ENCODE measurements at places on chromosomes 11 and 22. TPM values are rescaled to one million over a fixed set of nuclear protein-coding genes. Genes with fewer than 3 reads are reported as not detected.

- no peak for DNase-seq
These were observed 45.2 kb downstream of the CLPB start for GRCh38 chr11:72389116-72389515.

DNA sequence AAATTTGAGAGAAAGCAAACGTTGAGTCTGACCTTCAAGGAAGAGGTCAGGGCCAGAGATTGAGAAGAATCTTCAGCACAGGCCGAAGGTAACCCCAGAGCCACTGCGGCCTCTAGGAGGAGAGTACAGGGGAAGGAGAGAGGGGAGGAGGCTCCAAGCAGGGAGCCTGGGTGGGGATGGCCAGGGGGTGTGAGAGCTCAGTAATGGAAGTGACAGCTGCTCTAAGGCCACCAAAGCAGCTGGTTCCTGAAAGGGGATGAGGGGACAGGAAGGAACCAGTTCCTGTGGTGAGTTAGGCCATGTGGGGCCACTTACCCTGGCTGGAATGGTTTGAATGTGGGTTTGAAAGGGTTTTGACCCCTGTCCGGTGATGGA lies 46.1 kb downstream of the PISD start:
- no peak for DNase-seq

DNA sequence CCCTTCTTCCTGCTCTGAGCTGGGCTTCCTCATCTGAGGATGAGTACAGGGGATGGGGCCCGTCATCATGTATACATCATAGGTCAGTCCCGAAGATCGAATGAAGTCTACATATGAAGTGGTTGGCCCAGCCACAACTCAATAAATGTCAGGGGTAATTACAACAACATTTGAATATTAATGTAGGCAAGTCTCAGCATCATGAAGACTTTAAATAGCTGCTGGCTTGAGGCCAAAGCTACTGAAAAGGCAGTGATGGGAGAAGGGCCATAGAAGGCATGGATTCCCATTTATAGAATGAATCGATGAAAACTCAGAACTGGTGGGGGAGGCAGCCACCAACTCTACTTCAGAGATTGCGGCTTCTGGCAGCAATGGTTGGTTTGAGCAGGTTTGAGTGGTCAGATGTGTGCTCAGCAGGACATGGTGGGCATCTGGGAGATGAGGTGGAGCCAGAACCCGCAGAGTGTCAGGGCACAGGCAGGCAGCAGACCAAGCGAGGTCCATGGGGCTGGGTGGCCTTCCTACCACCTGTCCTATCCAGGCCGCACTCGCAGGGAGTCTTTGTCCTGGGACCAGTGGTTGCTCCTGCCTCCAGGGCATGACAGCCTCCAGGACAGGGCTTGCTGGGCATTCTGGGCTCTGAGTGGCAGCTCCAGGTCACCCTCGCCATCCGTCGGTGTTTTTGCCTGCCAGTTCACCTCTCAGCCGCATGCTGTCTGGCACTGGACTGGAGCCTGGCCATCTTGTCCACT lies 919.1 kb downstream of the TBC1D22A start:
- no peak for DNase-seq

- DNase-seq: no peak
These were observed 889.4 kb downstream of the LRRC4C start for GRCh38 chr11:40569947-40570531.

- DNase-seq: no peak
These were observed 47.0 kb downstream of the GRAMD4 start for GRCh38 chr22:46667245-46667623.

RIN1 gene
- 5.5 TPM for total RNA-seq

DBX1 gene
- 0.15 TPM for total RNA-seq

- DNase-seq: peak; percentile 28
These were observed 79.1 kb upstream of the KCNQ1OT1 start for GRCh38 chr11:2778630-2779498.

- DNase-seq: no peak
These were observed 101.5 kb downstream of the DLG2 start for GRCh38 chr11:85525686-85526085.

GRCh38 chr11:74669211-74670160 lies 61.7 kb downstream of the CHRDL2 start:
- no peak for DNase-seq

RAG1 gene
- total RNA-seq: 0.70 TPM

- no peak for DNase-seq
These were observed 75.6 kb downstream of the PARVB start for GRCh38 chr22:44099696-44100095.

GAL gene
- 65.2 TPM for total RNA-seq

DNA sequence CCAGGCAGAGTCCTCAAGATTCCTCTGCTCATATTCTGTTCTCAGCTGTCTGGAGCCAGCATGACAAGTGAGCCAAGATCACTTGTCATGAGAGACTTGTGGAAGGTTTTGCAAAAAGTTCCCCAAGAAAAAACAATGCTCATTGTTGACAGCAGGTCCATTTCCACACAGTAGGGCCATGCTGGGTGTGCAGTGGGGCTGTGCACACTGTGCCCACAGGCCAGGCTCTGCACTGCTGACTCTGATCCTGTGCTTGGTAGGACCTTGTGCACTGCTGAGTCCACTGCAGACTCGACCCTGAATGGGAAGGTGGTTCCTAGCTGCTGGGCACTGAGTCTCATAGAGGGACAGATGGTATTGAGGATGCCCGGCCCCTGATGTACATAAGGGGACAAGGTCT lies 33.9 kb upstream of the IGLL5 start:
- DNase-seq: no peak

MYOD1 gene
- not detected for total RNA-seq

MS4A12 gene
- not detected for total RNA-seq

TLCD5 gene
- 7.1 TPM for total RNA-seq

- no peak for DNase-seq
These were observed 5.9 kb downstream of the RNH1 start for GRCh38 chr11:501001-501682.

SCGB1D2 gene
- total RNA-seq: not detected

DNA sequence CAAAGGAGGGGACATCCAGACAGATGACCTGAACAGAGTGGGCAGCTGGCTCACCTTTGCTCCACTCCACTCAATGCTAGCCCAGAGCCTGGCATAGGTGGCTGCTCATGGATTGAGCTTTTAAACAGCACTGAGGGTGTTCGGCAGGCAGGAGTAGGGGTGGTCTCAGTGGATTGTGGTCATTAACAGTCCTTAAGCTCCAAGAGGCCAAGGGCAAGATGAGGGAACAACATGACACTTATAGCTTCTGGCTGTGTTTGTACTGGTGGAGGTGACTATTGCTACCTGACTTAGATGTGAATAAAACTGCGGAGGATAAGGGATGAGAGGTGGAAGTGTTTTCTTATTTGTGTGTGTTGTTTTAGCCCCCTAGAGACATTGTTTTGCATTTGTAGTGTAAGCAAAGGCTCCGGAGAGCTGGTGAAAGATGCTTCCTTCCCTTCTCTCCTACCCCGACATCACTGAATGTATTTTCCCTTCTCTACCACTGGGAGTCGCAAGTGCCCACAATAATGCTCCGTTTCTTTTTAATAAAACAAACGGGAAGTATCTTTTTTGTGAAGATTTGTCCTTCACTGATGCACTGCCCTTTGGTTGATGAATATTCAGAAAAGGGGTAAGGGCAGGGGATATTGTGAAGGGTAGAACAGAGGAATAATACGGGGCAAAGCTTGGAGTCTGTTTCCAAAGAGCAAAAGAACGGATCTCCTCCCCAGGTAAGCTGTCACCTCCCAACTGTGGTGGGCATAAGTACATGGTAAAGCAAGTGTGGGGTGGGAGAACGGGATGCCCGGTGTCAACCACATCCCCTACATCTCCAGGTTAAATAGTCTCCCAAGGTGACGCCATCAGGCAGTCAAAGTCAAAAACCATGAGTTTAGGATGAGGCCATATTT lies 27.5 kb upstream of the MTNR1B start:
- no peak for DNase-seq

SLCO2B1 gene
- total RNA-seq: not detected

- no peak for DNase-seq
These were observed 33.4 kb upstream of the SORL1 start for GRCh38 chr11:121418625-121419114.

- no peak for DNase-seq
These were observed 189.0 kb downstream of the DDX10 start for GRCh38 chr11:108853864-108854263.

SCGB2A2 gene
- total RNA-seq: not detected

MFNG gene
- total RNA-seq: 2.0 TPM

DNA sequence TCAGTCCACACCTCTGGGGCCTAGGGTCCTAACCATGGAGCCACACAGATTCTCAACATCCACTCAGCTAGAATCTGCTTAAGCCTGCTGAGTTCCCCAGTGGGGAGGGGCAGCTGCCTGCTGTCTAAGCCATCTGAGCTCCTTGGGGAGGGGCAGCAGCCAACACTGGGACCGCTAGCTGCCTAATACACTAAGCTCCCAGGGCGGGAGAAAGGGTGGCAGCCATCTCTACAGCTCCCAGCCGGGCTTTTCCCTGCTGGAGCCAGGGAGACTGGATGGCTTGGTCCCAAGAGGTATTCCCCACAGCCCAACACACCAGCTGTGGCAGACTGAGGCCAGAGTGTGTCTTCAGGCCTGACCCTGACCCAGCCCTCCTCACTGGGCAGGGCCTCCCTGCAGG lies 217.3 kb upstream of the TMEM45B start:
- DNase-seq: no peak

GRCh38 chr11:117328375-117329010 lies 839 bp downstream of the CEP164 start:
- DNase-seq: peak; percentile 30

TMEM132A gene
- total RNA-seq: 95.5 TPM

- DNase-seq: no peak
These were observed 179.4 kb upstream of the SNX19 start for GRCh38 chr11:131095511-131096185.

TBX10 gene
- total RNA-seq: not detected

ROBO4 gene
- total RNA-seq: not detected

- DNase-seq: no peak
These were observed 75.8 kb downstream of the NAT10 start for GRCh38 chr11:34181251-34181650.

GRCh38 chr22:39219071-39220039 lies 25.4 kb downstream of the PDGFB start:
- DNase-seq: peak; percentile 26

- no peak for DNase-seq
These were observed 122.8 kb upstream of the MTNR1B start for GRCh38 chr11:92846491-92847125.

DDI1 gene
- not detected for total RNA-seq

CADM1 gene
- total RNA-seq: 12.5 TPM

OR52I1 gene
- not detected for total RNA-seq

DNA sequence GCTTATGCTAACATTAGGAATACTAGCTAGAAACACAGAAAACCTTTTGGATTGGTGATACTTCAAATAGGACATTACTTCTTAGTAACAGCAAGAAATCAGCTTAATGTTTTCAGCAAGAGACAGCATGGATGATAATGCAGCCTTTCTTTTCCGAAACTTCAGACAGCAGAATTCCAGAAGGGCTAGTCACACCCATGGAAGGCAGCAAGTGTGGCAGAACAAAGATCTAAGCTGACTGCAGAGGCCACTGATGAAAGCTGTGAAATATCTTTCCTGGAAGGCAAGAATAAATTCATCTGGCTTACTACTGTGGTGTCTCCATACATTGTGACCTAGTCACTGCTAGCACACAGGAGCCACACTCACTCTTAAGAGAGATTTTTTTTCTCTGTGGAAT lies 100.3 kb downstream of the CCDC83 start:
- DNase-seq: no peak

CLMP gene
- total RNA-seq: 11.8 TPM

DNA sequence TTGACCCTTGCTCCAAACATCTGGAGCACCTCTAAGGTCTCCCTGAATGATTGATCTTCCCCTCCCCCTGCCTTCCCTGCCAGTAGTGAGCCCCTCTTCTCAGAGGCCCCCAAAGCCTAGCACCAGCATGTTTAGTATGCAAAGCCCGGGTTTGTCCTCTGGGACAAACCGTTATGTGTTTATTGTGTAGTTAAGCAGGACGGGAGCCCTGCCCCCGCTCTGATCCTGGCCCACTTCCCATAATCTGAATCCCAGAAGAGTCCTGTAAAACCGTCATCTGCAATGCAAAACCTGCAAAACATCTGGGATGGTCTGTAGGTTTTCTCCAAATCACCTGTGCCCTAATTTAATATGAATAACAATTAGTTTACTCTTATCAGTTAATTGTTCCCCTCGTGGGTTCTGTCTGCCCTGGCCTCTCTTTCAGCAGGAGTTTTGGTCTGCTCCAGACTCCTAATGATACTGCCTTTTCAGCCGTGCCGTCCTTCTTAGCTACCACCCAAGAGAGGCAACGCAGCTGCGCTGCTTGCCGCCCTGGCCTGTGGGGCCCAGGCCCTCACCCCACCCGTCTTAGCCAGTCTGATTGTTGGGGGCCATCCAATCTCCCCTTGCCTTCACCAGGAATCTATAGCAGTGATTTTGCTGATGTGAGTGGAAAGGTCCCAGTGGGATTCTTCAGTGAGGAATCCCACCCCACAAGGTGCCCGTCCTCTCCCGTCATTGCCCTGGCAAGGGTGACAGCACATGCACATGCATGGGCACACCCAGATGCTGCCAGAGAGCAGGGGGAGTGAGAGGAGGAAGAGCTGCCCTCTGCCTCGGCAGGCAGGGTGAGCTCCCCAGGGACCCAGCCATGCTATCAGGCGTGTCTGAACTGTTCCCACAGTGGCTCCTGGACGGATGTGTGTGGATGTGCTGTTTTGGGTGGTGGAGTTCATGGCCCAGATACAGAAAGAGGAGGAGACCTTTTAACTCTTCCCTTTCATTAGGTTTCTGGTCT lies 3.0 kb upstream of the B3GAT1 start:
- no peak for DNase-seq

CHRM1 gene
- not detected for total RNA-seq

DNA sequence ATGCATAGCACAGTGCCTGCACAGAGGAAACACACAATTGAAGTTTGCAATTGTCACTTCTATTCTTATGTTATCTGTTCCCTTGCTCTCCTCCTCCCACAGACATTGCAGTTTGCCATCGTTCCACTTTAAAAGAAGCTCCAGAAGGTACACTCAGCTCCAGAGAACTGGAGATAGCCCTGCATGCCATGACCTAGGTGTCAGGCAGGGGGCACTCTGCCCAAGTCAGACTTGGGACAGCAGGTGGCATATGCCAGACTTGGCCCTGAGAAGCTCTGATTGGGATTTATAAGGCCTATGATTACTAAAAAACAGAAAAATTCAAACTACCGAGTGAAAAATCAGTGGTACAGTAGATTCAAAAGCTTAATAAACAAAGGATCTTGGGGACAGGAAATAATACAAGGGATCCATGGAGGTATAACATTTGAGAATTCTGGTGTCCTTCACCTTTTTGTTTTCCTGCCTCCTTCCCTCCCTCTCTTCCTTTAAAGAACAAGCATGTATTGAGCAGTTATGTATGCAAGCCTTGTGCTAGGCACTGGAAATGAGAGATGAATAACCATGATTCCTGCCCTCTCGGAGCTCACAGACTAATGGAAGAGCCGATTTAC lies 40.0 kb downstream of the TENM4 start:
- DNase-seq: peak; percentile 68

- no peak for DNase-seq
These were observed 976.3 kb upstream of the FAT3 start for GRCh38 chr11:91248199-91248807.

GRCh38 chr11:131228378-131228777 lies 142.0 kb upstream of the NTM start:
- no peak for DNase-seq

Data from H9 (cell line).